ENCODE measurements at places on chromosomes 3 and 15.

DNA sequence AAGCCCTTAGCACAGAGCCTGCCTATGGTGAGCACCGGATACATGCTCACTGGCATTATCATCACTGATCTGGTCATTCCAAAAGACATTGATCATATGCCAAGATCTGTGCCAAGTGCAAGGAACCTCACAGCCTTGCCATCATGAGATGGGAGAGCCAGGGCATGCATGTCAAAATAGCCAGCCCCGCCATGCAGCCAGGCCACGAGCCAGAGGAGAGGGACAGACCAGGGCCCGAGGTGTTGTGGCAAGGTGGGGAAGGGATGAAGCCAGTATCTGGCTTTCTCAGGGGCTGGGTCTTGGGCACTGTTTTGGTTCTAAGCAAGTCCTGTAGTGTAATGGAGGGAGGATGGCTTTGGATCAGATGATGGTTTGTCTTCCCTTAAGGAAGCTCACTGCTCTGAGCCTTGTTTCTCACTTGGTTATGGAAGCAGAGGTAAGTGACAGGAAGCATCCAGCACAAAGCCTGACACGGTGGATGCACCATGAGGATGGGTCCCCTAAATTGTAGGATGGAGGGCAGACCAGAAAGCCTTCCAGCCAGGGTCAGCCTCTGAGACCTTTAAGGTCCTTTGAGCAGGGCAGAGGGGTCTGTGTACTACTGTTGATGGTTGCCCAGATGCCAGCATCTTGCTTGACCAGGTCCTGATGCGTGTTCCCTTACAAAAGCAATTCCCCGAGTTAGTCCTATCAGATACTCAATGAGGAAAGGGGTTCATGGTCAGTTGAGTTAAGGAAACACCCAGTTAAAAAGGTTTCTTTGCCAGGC, 247.7 kb upstream of the TLE3 start:
- no peak for DNase-seq

DNA sequence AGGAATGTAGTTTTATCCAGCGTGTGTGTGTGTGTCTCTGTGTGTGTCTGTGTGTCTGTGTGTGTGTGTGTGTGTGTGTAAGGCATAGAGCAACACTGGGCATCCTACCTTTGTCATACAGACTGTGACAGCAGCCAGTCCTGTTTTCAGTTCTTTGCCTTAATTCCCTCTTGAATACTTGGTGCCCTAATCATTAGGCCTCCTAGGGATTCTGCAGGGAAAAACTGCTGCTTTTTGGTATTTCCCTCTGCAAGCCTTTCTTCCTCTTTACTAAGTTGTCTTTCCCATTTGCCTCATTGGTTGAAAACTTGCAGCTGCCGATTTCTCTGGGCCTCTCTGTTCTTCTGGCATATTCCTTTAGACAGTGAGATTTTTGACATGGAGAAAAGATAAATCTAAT, 9.2 kb downstream of the SLC25A36 start:
- DNase-seq, result no peak

GRCh38 chr3:184160456-184160855, 5.3 kb downstream of the DVL3 start:
- no peak for DNase-seq

DNA sequence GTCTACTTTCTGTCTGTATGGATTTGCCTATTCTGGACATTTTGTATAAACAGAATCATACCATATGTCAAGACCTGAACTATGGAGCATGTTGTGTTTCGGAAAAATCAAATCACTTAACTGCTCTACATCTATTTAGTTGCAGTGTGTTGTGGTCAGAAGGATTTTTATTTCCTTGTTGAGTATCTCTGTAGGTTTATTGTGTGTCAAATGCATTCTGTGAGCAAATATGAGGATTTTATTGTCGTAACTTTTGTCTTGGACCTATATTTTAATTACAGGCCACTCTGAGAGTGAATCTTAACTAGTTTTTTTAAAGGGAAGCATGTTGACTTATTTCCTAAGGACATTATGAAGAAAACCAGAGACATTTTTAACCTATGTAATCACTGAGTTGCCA, 84.6 kb upstream of the MYZAP start:
- DNase-seq, result no peak

- DNase-seq, result peak; percentile 17
Measured at GRCh38 chr3:87167628-87168456, 59.3 kb upstream of the CHMP2B start.

DNA sequence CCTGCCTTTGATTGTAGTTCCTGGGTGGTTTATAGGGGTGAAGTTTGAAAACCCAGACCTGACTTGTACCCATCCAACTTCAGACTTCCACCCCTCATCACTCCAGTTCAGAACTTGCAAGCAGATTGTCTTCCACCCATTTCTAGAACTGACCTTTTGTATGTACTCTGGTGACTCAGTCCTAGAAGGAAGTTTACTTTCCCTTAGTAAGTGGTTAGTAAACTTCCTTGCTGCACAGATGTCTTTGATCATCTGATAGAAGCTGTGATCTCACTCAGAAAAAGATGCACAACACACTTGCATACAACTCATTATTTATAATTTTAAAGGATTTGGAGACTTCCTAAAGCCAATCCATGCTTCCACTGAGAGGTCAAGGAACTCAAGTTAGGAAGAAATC, 368.0 kb downstream of the MFSD1 start:
- DNase-seq, result no peak

DNA sequence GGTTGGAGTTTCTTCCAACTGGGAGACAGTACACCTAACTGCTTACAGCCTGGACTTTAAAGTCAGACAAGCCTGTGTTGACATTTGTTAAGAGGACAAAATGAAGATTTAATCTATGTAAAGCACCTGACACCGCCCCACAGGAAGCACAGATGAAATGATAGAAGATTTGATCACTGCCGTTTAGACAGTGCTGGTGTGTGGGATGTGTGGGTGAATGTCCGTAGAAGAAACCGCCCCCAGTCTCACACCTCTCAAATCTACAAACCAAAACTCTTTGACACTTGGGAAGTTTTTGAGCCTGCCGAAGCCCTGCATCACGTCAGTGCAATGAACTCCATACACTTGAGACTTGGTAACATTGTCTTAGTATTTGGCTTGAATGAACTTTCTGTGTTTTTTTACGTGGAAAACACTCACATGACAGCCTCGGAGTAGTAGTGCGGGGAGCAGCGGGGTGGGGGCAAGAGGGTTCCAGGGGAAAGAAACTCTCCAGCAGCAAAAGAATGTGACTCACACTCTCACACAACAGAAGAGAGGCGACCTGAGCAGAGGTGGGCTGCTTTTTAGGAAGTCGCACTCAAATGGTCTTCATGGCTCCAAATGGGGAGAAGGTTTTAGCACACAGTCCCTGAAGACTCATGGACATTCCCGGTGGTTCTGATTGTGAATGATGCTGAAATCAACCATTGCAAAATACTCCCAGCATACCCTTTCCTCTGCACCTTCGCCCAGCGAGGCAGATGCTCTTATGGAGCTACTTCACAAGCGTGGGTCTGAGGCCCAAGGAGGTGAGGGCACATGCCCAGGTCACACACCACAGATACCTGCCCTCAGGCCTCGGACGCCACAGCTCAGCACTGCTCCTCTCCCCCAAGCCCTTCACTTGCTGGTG, 79.2 kb downstream of the SRGAP3 start:
- no peak for DNase-seq

GRCh38 chr15:95930659-95931375, 399.7 kb upstream of the NR2F2 start:
- no peak for DNase-seq

DNA sequence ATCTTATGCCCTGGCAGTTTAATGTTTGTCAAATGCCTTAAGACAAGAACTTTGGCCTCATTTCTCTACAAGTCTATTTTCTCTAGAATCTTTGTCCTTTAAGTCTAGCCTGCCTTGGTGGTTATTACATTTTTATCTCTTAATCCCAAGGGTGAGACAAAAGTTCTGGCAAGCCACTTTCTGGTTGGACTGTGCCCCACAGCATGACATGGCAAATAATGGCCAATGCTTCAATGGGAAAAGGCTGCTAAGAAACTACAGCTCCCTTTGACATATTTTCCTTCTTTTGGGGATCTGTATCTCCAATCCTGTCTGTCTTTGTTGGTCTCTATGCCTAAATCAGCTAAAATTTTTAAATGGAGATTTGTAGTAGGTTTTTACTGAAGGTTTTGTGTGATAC, 181.6 kb upstream of the MBNL1 start:
- no peak for DNase-seq

GRCh38 chr15:61301701-61302100, 72.6 kb upstream of the RORA start:
- DNase-seq, result no peak

- no peak for DNase-seq
Measured at GRCh38 chr3:23880703-23881339, 36.0 kb downstream of the NKIRAS1 start.

GRCh38 chr3:26102376-26102775, 312.5 kb downstream of the OXSM start:
- no peak for DNase-seq

GRCh38 chr3:196255776-196256175, 31.8 kb downstream of the PCYT1A start:
- no peak for DNase-seq

DNA sequence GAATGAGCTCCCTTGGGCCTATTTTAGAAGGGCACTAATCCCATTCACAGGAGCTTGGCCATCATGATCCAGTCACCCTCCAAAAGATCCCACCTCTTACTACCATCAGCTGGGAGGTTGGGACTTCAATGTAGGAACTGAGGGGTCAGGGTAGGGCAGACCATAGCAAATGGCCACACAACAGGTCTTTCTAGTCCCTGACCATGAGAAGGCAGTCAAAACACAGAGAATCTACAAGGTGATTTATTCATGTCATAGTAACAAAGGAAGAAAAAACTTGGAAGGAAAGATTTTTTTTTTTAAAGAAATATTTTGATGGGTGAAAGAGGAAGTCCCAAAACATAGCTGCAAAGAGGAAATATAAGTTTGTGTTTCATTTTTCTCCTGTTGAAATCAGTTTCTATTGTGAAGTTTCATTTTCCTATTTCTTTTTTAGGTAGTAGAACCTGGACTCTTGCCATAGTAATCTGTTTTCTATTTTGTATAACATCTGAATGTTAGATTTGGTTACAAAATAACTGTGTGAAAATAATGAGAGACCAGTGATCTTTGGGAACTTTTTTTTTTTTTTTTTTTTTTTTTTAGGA, 23.5 kb upstream of the TNFSF10 start:
- no peak for DNase-seq

GRCh38 chr3:193890016-193890897, 245.7 kb upstream of the HES1 start:
- DNase-seq, result no peak

DNA sequence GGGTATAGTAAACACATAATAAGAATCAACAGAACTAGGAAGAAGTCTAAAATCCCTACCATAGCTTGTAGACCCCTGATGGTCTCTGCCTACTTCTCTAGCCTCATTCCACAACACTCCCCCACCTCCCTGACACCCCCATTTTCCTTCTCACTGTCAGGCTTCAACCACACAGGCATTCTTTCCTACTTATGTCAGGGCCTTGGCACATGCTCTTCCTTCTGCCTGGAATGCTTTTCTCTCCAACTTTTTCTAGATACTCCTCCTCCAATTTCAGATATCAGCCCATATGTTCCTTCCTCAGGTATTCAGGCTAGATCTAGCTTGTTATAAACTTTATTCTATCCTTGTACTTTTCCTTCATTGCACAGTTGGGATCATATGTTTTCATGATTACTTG, 106.0 kb upstream of the MRPL3 start:
- DNase-seq, result no peak

GRCh38 chr3:56711344-56711743, 28.3 kb upstream of the TASOR start:
- DNase-seq, result no peak

- no peak for DNase-seq
Measured at GRCh38 chr3:32782407-32782806, 35.4 kb upstream of the TRIM71 start.

GRCh38 chr3:100009276-100010086, 104.8 kb downstream of the FILIP1L start:
- DNase-seq, result no peak

DNA sequence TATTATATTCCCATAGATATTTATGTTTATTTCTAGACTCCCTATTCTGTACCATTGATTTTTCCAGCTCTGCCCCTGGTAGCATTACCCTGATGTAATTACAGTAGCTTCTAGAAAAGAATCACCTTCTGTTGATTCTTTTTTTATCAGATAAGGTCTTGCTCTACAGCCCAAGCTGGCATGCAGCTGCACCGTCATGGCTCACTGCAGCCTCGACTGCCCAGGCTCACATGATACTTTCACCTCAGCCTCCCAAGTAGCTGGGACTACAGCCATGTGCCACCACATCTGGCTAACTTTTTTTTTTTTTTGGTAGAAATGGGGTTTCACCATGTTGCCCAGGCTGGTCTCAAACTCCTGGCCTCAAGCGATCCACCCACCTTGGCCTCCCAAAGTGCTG, 41.8 kb downstream of the SLC24A1 start:
- no peak for DNase-seq

All from NCI-H1092 (cell line).